ENCODE measurements at places on chromosomes 5 and 9.

DNA sequence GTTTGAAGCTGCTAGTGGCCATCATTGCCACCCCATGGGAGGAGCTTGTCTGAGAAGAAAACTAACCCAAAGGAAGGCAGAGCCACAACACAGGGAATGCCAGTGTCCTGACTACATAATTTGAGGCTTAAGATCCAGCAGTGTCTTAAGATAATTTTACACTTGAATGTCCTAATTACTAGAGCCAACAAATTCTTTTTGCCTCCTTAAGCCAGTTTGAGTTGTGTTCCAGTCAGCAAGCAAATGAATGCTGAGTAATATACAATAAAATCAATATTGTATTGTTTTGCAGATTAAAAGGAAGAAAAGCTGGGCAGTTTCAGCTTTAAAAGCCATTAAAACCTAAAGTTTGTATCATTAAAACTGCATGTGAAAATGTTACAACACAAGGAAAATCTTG is 13.9 kb downstream of the HTR4 start:
- DNase-seq, result no peak

- no peak for DNase-seq
These were observed 938.5 kb upstream of the ACO1 start for GRCh38 chr9:31445960-31446359.

DNA sequence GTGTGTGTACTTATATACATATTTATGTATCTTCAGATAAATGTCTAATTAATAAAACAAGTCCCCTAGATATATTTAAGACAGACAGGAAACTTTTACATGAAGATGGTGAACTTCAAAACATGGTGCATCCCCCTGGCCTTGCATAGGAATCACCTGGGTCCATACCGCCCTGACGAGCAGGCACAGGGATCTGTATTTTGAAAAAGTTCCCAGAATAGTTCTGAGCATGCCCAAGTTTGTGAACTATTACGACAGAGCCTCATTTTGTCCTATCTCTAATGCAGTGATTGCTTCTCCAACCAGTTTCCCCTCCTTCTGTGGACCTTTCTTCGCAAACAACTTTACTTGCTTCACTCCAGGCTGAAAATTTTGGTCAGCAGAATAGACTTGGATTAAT is 98.1 kb downstream of the APBA1 start:
- DNase-seq, result no peak

DNA sequence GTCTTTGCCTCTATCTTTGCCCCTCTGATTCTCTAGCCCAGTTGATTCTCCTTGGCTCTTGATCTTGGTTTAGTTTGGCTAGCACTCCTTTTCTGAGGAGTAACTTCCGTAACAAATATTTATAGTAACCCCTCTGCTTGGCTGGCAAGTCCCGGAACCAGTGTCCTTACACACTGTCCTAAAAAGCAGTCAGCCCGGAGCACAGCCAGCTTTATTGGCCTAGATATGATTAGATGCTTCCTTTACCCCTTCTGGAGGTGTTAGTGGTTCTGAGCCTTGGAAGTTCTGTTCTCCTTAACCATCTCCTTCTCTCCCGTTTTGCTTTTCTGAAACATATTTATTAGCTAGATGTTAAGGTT is 17.0 kb upstream of the MSMP start:
- no peak for DNase-seq

DNA sequence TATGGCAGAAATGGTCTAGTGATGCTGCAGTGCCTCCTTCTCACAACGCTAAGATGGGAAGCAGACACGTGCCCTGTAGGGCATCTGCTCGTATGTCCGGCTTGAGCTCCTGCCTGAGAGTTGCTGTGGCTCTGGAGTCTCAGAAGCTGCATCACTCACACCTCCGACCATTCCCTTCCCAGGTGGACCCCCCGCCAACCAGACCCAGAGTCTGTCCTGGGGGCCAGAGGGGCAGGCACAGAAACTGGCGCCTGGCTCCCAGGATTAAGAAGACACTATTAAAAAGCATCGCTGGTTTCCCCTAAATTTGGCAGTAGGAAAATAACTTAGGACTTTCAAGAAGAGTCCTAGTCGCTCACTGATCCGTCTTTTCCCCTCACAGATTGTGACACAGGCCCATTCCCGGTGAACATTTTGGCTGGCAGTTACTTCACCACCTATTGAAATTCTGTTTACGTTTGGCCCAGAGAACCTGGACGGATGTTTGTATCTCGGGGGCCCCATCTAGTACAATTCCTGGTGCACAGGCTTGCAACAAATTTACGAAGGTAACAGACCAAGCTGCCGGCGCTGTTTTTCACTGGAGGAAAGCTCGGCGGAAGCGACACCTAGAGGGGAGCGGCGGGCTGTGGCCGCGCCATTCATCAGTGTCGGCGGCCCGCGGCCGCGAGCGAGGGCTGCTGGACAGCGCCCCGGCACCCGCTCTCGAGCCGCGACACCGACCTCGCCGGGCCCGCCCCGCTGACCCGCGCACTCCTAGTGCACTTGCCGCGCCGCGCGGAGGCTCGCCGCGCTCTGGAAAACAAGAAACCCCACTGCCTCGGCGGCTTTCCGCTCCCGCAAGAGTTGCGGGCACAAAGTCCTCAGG is 1.6 kb downstream of the FSTL4 start:
- no peak for DNase-seq

- DNase-seq, result no peak
These were observed 122.0 kb upstream of the STC2 start for GRCh38 chr5:173450188-173450587.

DNA sequence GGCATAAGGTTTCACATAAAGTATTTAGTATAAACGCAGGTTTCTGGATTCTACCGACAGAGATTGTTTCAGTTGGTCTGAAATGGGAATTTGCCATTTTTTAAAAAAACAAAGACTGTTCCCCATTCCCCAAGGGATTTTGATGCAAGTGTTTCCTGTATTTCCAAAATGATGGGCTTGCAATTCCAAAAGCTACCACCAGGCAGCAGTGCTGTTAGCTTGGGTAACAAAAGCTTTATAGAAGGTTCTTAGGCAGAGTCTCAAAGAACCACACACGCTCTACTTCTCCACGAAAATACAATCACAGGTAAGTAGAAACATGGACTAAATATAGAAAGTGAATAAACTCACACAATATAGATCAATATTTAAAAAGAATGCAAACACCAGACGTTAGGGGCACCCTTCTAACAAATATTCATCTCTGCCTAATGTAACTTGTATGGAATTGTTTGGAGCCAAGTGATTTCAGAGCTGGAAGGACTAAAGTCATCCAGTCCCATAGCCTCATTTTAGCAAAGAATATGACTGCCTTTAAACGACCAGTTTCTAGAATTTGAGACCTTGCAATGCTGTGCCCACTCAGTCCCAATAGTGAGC is 154.3 kb downstream of the SPOCK1 start:
- peak; percentile 16 for DNase-seq

DNA sequence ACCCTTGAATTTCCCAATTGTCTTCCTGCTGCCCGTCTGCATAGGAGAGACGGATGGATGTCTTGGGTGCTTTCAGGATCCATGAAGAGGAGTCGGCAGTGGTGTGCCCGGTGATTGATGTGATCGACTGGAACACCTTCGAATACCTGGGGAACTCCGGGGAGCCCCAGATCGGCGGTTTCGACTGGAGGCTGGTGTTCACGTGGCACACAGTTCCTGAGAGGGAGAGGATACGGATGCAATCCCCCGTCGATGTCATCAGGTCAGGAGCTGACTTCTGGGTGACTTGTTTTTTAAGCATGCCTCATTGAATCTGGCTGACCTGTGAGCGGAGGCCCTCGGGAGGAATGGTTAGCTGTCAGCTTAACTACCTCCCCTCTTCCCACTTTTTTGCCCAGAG is 24.2 kb downstream of the GALNT12 start:
- DNase-seq, result no peak

- no peak for DNase-seq
These were observed 30.9 kb downstream of the FAXDC2 start for GRCh38 chr5:154819546-154819945.

- peak; percentile 62 for DNase-seq
These were observed 24.5 kb upstream of the MVB12B start for GRCh38 chr9:126301985-126302603.

DNA sequence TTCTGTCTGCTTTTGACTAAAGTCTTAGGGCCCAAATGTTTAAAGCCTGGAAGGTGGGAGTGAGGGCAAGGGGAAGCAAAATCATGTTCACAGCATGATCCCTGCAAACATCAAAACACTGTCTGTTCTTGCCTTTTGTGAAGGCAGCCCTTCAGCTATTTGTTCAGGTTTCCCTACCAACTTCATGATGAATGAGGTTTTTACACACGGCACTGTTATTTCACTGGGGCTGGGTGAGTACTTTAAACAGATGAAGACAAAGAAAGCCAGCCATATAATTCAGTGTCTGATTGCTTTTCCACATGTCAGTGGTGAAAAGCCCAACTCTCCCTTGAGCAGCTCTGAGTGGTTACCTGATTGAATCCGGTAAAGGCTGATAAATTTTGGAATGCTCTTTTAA is 224.7 kb upstream of the GRAMD2B start:
- DNase-seq, result no peak

DNA sequence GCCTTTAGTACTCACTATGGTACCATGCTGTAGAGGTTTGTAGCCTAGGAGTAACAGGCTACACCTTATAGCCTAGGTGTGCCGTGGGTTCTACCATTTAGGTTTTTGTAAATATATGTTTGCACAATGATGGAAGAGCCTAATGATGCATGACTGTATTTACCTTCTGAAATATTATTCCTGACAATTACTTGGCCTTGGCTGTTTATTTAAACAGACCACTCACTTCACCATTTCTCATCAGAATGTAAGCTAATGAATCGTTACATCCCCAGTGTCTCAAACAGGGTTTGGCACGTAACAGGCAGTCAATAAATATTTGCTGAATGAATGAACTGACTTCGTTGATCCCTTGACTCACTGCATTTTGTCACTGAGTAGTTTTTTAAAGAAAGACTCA is 93.1 kb downstream of the MED27 start:
- DNase-seq, result no peak

GRCh38 chr5:124839371-124839998 is 93.0 kb upstream of the ZNF608 start:
- no peak for DNase-seq

GRCh38 chr5:52999344-52999949 is 10.3 kb downstream of the ITGA2 start:
- no peak for DNase-seq

GRCh38 chr9:97357056-97357455 is 49.6 kb downstream of the CCDC180 start:
- DNase-seq, result no peak

DNA sequence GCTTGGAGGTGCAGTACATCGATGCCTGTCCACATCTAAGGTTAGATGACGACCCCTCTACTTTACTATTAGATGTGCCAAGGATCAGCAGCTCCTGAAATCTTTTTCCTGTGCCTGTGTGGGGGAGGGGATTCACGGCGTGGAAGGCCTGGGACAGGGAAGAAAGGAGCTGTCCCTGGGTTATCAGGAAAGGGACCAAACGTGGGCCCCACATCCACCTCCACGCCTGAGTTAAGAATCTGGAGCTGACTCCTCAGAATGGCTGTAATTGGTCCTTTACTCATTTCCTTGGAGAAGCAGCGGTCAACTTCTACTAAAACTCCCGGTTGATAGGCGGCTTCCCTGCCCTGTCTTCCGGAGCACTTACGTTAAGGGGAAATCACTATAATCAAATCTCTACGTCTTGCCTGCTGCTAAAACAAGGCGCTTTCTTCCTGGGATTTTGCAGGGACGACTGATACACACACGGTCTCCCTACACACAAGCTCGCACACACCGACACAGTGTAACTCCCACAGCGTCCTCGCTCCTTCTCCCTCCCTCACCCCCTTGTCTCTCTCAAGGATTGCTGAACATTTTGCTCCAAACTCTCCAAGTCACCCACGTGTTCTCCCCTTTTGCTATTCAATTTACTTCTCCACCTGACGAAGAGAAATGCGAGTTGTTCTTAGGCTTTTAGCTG is 1.4 kb downstream of the PDE4D start:
- DNase-seq, result no peak

GRCh38 chr5:4164167-4164566 is 568.5 kb downstream of the IRX1 start:
- DNase-seq, result no peak

GRCh38 chr5:100913298-100913697 is 10.2 kb upstream of the ST8SIA4 start:
- DNase-seq, result no peak

DNA sequence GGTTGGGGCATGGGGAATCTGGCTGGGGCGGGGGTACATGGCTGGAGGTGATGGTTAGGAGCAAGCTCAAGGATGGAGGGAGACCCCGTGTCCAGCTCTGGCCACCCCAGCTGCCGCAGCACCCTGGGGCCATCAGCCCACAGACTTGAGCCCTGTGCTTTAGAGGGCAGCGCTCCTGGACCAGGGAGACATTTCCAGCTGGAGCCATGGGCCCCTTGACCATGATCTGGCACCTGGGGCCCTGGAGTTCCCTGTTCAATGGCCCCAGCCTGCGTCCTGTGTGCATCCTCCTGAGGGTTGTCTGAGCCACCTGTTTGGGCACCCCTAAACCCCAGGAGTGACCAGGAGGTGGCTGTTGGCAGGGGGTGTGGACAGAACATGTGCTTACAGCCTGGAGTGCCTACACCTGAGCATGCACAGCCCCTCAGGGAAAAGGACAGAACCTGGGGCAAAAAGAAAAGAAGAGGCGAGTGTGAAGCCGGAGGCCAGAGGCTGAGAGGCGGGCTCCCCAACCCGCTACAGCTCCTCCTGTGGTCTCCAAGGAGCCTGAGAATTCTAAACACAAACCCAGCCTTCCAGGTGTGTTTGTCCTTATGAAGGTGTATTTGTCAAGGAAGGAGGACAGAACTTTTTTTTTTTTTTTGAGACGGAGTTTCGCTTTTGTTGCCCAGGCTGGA is 126.7 kb downstream of the C9orf50 start:
- DNase-seq, result no peak

DNA sequence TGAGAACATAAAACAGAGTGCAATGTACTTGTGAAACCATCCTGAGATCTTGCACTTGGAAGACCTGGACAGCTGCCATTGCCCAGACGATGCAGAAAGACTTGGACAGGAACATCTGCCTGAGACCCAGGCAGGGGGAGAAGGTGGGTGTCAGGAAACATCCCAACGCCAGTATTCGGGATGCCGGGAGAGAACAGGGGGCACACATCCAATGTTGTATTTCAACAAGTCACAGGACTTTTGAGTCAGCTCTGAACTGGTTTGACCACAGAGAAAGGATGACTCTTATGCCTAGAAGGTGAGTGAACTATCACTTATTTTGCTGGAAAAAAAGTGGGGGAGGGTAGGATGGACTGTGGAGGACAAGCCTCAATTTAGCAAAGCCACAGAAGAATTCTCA is 124.6 kb downstream of the ROR2 start:
- no peak for DNase-seq

GRCh38 chr9:137273095-137273490 is 4.4 kb upstream of the TOR4A start:
- DNase-seq, result no peak

- DNase-seq, result no peak
These were observed 27.2 kb downstream of the CCDC69 start for GRCh38 chr5:151196556-151197290.

GRCh38 chr5:115637507-115637906 is 11.7 kb upstream of the TMED7 start:
- DNase-seq, result no peak

- DNase-seq, result no peak
These were observed 338.6 kb downstream of the SLIT3 start for GRCh38 chr5:168962306-168962705.
